NCI-H2171 (cell line): ENCODE measurements at places on chromosomes 1 and 21.
A peak's percentile ranks its signal among the peaks of the same experiment; 100 is the strongest.

GRCh38 chr21:42796327-42797062, 82.8 kb downstream of the WDR4 start:
- no peak for DNase-seq

- no peak for DNase-seq
Measured at GRCh38 chr1:216222288-216222687, 201.0 kb downstream of the USH2A start.

- no peak for DNase-seq
Measured at GRCh38 chr1:184986250-184986649, 11.9 kb upstream of the NIBAN1 start.

DNA sequence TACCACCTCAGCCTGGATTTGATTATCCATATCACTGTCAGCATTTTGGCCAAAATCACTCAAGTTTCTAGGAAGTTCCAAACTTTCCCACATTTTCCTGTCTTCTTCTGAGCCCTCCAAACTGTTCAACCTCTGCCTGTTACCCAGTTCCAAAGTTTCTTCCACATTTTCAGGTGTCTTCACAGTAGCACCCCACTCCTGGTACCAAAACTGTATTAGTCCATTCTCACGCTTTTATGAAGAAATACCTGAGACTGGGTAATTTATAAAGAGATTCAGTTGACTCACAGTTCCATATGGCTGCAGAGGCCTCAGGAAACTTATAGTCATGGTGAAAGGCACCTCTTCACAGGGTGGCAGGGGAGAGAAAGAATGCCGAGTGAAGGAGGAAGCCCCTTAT, 39.4 kb downstream of the STXBP3 start:
- DNase-seq: no peak

DNA sequence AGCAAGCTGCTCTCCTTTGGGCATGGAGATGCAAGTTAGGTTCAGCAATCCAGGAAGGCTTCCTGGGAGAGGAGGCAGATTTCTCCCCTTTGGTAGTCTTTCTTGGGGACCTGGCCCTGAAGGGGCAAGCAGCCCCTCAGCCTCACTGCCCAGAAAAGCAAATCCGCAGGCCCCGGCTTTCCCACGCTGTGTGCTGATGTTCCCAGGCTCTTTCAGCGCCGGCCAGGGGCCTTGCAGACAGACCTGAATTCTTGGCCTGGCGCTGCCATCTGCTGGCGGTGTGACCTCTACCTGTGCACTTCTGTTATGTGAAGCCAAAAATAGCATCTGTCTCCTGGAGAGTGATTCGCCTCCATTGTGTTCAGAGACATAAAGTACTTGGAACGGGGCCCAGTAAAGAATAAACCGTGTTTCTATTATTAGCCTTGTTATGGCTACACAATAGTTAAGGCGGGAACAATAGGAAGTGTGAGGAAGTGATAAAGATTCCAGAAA, 64.8 kb downstream of the ALPL start:
- DNase-seq: peak; percentile 91

GRCh38 chr1:11072216-11072917, 12.5 kb upstream of the SRM start:
- no peak for DNase-seq

GRCh38 chr1:30250338-30250983, 472.9 kb downstream of the MATN1 start:
- no peak for DNase-seq

DNA sequence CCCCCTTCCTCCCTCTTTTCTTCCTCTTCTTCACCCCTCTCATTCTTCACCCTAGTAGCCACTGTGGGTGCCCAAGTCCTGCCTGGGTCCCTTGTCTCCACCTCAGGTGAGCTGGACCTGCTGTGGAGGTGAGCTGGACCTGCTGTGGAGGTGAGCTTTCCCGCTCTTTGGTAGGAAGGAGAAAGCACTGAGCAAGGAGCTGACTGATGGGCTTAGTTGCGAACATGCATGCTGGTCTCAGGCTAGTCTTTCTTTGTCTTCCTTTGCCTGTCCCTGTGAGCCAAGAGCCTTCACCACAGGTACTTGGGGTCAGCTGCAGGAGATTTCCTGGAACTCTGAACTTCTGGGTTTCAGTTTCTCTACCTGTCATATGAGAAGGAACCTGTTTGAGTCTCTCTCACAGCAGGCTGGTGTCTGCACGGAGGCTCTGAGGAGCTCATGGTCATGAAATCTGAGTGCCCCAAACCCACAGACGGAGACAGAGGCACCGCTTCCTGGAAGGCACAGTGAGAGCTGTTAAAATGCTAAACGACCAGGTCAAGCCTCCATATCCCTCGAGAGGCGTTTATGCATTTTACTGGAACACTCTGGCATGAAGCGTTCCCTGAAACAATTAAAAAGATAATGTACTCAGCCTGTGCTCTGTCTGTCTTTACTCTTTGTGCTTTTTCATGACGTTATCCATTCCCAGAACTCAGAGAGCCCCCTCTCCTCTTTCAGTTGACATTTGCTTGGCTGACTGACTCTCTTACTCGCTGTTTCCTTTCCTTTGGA, 69.5 kb downstream of the RHOU start:
- no peak for DNase-seq

GRCh38 chr1:42689912-42690311, 7.7 kb downstream of the YBX1 start:
- DNase-seq: no peak

GRCh38 chr1:33394770-33395169, 36.1 kb downstream of the PHC2 start:
- no peak for DNase-seq

DNA sequence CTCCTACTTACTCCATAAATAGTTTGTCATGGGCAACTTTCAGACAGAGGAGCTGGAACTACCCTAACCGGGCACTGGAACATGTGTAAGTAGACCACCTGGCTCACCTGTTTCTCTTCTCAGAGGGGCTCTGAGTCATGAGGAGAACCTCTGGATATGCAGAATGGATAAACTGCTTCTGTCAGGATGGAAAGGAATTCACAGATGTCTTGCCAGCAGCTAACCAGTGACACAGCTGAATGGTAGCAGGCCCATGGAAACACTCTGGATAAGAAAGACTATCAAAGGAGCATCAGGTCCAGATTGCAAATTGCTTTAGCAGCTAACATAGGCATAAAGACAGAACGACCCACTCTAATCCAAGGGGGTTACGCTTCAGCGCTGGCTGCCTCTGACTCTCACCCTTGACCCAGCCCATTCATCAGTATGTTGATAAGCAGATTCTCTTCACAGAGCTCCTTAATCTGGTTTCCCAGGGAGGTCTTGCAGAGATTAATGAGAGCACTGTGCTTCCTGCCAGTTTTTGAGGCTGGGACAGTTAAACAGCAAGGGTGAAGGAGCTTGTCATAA, 54.2 kb downstream of the HIVEP3 start:
- DNase-seq: no peak

- no peak for DNase-seq
Measured at GRCh38 chr1:195915826-195916225, 692.4 kb downstream of the KCNT2 start.

DNA sequence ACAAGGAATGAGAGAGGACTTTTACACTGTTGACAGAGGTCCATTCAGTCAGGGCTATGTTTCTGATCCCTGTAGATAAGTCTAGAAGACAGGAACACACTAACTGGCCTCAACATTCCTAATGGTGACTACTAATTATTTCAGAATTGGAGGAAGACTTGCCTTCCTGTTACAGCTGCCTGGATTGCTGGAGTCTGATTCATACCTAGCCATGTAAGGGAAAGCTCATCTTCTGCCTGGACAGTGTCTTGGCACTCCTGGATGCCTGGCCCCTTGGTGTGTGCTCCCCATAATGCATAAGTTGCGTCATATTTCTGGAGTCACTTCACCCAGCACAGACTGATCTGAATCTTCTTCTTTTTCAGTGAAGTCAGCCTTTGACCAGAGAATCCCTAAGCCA, 326.0 kb upstream of the RUNX1 start:
- DNase-seq: no peak

DNA sequence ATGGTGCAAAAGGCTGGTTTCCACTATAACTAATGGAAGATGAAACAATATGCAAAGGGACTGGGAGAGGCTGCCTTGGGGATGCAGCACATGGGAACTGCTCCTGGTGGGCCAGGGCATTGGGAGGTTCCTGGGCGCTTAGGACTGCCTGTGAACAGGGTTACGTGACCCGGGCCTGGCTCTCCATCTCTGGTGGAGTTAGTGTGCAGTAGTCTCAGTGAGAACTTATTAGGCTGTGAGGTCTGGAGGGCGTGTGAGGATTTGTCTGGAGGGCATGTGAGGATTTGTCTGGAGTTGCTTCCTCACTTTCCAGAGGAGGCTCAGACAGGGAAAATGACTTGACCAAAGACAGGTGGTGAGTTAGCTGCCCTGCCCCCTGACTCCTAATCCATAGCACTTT, 1.5 kb upstream of the ETV3L start:
- DNase-seq: no peak

DNA sequence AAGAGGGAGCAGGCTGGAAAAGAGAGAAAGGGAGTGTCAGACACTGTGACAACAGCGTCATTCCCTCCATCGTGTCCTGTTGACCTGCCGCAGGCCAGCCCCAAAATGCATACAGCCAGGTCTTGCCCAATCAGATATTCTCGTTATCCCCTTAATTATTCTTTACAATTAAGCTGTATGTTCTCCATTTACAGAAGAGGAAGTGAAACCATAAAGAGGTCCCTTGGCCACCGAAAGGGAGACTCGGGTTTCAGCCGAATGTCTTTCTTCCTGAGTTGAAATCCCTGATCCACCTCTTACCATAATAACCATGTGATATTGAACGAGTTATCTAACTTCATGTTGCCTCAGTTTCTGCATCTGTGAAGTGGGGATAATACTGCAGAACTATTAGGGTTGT, 70.5 kb downstream of the IGSF21 start:
- no peak for DNase-seq

- DNase-seq: peak; percentile 91
Measured at GRCh38 chr1:40004857-40005256, 35.7 kb upstream of the CAP1 start.

GRCh38 chr1:66305927-66306326, 228.0 kb upstream of the SGIP1 start:
- no peak for DNase-seq

GRCh38 chr1:224435318-224435763, 744 bp upstream of the WDR26 start:
- no peak for DNase-seq

DNA sequence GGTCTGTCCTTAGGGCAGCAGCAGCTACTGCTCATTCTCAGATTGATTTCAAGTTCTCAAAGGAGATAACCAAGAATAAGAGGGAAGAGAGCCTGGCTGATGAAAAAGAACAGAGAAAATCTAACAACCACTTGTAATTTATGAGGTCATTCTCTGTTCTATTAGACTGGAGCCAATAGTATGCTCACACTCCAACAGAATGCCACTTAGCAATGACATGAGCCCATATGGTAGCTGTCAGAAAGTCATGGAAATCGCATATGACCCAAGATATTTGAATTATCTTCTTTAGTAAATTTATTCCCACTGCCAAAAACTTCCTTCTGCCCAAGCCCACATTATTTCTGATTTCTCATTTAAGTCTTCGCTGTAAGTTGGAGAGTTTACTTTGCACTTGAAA, 53.7 kb upstream of the PLA2G4A start:
- DNase-seq: no peak

GRCh38 chr1:172108161-172108893, 267.0 kb downstream of the DNM3 start:
- DNase-seq: no peak

DNA sequence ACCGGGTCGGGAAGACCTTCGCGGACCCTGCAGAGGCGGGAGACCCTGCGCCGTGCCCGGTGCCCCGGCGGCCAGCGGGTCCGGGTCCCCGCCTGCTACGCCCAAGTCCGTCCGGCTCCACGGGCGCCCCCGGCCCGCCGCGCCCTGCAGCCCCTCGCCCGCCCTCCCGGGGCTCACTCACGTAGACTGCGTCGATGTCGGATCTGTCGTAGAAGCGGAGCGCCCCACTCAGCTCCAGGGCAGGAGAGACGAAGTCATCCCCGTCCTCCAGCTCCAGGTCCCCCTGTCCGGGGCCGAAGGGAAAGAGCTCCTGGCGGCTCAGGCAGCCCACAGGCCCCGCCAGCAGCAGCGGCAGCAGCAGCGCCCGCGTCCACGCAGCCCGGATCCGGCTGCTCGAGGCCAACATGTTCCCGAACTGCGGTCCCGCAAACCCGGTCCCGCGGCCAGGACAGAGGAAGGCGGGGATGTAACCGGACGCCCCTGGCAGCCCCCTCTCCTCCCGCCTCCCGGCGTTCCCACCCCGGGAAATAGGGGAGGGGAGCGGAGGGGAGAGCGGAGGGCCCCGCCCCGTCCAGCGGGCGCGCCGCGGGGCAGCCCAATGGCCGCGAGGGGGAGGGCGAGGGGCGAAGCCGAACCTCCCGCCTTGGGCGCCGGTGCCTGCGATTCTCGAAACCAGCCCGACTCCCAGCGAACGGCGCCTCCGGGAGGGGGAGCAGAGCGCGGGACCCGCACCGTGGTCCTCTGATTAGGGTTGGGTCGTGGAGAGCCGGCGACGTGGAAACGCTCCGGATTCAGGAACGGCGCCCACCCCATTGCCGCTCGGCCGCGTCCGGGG, at the start of gene NID1:
NID1 (minus strand) TSS at position 417 of the 835 bp plus-strand sequence; CDS start at position 406, 11 bp downstream.
- peak; percentile 41 for DNase-seq

- DNase-seq: no peak
Measured at GRCh38 chr21:34802180-34802899, 133.5 kb downstream of the CLIC6 start.

DNA sequence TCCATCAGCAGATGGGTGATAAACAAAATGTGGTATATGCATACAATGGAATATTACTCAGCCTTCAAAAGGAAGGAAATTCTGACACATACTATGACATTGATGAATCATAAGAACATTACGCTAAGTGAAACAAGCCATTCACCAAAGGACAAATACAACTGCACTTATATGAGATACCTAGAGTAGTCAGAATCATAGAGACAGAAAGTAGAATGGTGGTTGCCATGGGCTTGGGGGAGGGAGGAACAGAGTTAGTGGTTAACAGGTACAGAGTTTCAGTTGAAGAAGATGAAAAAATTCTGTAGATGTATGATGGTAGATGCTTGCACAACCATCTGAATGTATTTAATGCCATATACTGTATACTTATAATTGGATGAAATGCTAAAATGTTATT, 39.1 kb upstream of the KCNK2 start:
- DNase-seq: no peak

DNA sequence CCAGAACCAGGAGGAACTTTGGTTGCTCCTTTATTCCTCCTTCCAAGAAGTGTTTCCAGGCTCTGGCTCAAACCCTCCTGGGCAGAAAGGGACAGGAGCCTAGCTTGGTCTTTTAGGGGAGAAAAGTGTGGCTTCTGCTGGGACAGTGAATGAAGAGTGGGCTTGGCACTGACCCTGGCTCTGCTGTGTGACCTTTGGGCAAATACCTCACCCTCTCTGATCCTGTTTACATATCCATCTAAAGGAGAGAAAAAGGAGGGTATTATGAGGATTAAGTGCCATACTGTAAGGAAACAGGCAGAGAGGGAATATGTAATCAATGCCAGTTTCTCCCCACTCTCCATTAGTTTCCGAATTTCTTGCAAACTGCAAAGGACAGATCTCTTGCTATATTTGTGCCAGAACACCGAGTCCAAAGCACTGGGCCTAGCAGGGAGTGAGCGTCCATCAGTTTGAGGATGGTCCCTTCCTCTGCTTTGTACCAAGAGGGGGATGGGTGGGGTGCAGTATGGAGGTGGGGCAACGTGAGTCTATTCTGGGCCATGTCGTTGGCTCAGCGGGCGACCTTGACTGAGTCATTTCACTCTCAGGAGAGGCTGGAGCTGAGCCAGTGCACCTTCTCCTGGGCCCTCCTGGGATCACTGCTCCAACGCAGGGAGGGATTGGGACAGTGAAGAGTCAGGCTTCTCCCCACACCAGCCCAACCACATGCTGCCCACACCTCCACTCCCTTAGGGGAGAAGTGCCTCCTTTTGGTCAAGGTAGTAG, 38.4 kb downstream of the IGSF21 start:
- DNase-seq: no peak
